Heart right ventricle (tissue), 16 donors: ENCODE measurements at places on chromosomes 6 and 20. TPM values are rescaled to one million over a fixed set of nuclear protein-coding genes. Genes with fewer than 3 reads are reported as not detected.

DNA sequence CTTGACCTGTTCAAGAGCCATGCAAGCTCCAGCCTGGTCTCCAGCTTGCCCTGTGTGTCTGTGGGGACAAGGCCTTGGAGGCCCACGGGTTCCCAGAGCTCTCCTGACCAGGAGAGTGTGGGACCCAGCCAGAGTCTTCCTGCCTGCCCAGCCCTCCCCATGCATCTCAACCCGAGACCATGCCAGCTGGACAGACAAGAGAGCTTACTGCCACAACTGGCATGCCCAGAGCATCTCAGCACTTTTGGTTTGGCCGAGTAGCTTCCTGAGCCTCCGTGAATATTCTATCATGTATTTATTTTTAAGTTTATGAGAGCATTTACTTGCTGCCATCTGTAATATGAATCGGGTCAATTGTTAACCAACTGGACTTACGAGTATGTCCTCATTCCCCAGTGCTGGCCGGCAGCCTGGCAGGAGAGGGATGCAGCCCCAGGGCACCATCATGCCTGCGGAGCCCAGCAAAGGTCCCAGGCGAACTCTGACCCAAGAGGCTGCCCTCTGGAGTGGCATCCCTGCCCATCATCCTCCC is 14.9 kb downstream of the IP6K3 start:
- H3K36me3 ChIP-seq, result no peaks in the 10 kb centered on the region
- H3K27ac ChIP-seq, result peak overlapping the region; percentile 94
- DNase-seq, result peak; percentile 41
- H3K27me3 ChIP-seq, result no peaks in the 10 kb centered on the region
- no peak overlapping the region for H3K4me3 ChIP-seq

DNA sequence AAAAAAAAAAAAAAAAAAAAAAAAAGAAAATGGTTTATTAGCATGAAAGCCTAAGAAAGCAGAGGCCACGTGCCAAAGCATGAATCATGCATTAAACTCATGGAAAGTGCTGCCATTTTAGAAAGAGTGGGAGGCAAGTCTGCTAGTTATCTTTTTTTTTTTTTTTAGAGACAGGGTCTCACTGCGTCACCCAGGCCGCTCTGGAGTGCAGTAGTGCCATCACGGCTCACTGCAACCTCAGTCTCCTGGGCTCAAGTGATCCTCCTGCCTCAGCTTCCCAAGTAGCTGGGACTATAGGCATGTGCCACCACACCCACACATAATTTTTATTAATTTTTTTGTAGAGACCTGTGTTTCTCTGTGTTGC is 5.2 kb downstream of the VWA7 start:
- no peak overlapping the region for H3K4me3 ChIP-seq
- H3K4me1 ChIP-seq, result peaks cover 12% of the 10 kb centered on the region
- no peaks in the 10 kb centered on the region for H3K36me3 ChIP-seq
- DNase-seq, result no peak
- H3K27me3 ChIP-seq, result no peaks in the 10 kb centered on the region

- no peak for DNase-seq
- no peaks in the 10 kb centered on the region for H3K27me3 ChIP-seq
- H3K36me3 ChIP-seq, result no peaks in the 10 kb centered on the region
- no peak overlapping the region for H3K4me3 ChIP-seq
- no peaks in the 10 kb centered on the region for H3K4me1 ChIP-seq
Measured at GRCh38 chr6:2715737-2716136, 35.0 kb downstream of the MYLK4 start.

- DNase-seq, result no peak
- no peak overlapping the region for H3K27ac ChIP-seq
- no peaks in the 10 kb centered on the region for H3K27me3 ChIP-seq
- no peaks in the 10 kb centered on the region for H3K36me3 ChIP-seq
- H3K4me3 ChIP-seq, result no peak overlapping the region
- H3K4me1 ChIP-seq, result no peaks in the 10 kb centered on the region
Measured at GRCh38 chr6:79277109-79277508, 42.6 kb upstream of the HMGN3 start.

GRCh38 chr20:39862470-39862891 is 826.6 kb downstream of the MAFB start:
- no peak overlapping the region for H3K4me3 ChIP-seq
- H3K36me3 ChIP-seq, result no peaks in the 10 kb centered on the region
- no peaks in the 10 kb centered on the region for H3K4me1 ChIP-seq
- no peak overlapping the region for H3K27ac ChIP-seq
- no peaks in the 10 kb centered on the region for H3K27me3 ChIP-seq
- no peak for DNase-seq

GRCh38 chr20:62014488-62014775 is 51.2 kb downstream of the TAF4 start:
- no peaks in the 10 kb centered on the region for H3K27me3 ChIP-seq
- no peak overlapping the region for H3K4me3 ChIP-seq
- DNase-seq, result no peak

DNA sequence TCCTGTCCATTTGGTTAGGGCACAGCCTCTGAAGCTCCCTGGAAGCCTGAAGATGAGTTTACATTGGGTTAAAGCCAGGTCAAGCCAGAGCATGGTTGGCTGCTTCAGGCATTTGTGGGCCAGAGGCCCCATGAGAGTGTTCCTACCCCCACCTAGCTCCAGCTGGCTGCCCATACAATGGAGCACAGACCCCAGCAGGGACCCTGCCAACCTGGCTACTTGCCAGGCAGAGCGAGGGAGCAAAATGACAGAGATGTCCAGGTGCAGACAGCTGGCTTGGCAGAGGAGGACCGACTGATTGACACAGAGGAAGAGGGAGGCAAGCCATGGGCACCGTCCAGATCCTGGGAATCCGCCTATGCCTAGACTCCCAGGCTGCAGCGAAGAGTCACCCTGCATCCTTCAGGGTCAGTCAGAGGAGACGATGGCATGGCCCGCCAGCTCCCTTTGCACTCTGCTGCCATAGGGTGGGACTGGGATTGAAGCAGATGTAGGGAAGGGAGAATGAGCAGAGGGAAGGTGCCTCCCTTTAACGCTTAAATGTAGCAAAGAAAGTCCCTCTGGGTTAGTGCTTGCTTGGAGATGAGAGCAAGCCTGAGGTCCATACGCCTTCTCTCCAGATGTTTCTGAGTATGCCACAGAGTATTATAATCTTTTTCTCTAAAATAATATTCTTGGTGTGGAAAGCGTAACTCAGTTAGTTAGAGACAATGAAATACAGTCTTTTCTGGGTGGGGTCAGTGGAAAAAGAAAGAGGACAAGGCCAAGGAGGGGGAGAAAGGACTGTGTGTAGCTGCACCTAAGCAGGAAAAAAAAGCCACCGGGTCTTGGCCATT is 77.6 kb upstream of the FYN start:
- no peaks in the 10 kb centered on the region for H3K4me1 ChIP-seq
- DNase-seq, result peak; percentile 20
- H3K36me3 ChIP-seq, result no peaks in the 10 kb centered on the region
- no peaks in the 10 kb centered on the region for H3K27me3 ChIP-seq
- H3K27ac ChIP-seq, result peak overlapping the region; percentile 10

DNA sequence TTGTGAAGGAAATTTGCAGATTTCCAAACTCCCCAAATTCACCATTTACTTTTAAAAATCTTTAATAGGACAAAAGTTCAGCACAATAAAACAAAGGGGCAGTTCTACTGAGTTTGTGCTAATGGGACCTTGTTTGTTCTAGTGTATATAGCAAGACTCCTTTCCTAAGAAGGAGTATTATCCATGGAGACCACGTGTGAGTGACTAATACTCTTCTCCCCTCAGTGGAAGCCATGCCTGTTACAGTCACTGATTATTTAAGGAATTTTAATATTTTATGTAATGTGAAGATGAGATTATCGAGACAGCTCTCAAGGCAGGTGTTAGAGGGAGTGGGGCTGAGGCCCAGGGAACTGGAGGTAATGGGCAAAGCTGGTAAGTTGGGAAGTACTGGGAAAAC is 16.4 kb upstream of the QKI start:
- H3K4me3 ChIP-seq, result no peak overlapping the region
- no peaks in the 10 kb centered on the region for H3K36me3 ChIP-seq
- H3K27ac ChIP-seq, result no peak overlapping the region
- no peak for DNase-seq
- H3K27me3 ChIP-seq, result no peaks in the 10 kb centered on the region
- H3K4me1 ChIP-seq, result peaks cover 19% of the 10 kb centered on the region

GRCh38 chr6:120303527-120303926 is 954.0 kb upstream of the MAN1A1 start:
- no peaks in the 10 kb centered on the region for H3K27me3 ChIP-seq
- no peak for DNase-seq
- no peaks in the 10 kb centered on the region for H3K4me1 ChIP-seq
- no peaks in the 10 kb centered on the region for H3K36me3 ChIP-seq

DNA sequence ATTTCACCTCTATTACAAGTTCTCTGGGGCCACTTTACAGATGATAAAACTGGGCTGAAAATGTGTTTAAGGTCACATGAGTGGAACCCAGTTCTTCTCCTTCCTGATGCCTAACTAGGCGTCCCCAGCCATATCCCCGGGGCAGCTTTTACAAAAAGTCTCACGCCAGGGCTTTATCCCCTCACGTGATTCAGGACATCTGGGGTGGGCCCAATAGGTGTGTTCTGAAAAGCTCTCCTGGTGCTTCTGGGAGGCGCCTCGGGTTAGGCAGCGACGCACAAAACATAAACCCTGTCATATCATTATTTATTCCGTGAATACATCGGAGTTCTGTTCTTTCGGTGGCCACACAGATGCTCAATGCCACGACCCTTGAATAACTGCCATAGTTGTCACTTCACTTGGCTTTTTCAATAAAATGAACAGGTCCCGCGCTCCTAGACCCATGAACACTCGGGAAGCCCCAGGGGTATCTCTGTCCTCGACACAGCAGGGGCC is 32.1 kb downstream of the SF3B5 start:
- no peak for DNase-seq
- H3K27me3 ChIP-seq, result peaks cover 22% of the 10 kb centered on the region
- peaks cover 23% of the 10 kb centered on the region for H3K4me1 ChIP-seq
- no peak overlapping the region for H3K27ac ChIP-seq

DNA sequence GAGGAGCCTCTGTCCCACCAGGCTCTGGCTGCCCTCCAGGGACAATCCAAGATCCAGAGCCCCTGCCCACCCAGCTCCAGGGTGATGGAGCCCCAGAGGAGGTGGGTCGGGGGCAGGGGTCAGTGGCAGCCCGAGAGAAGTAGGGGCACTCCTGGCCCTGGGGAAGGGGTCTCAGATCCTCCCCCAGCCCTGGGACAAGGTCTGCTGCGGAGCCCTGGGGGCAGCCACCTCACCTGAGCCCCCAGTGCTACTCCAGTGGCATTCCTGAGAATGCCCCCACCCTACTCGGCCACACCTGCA is 2.7 kb upstream of the LAMA5 start:
- no peak overlapping the region for H3K4me3 ChIP-seq
- H3K36me3 ChIP-seq, result no peaks in the 10 kb centered on the region
- H3K27ac ChIP-seq, result peak overlapping the region; percentile 21
- DNase-seq, result no peak

DNA sequence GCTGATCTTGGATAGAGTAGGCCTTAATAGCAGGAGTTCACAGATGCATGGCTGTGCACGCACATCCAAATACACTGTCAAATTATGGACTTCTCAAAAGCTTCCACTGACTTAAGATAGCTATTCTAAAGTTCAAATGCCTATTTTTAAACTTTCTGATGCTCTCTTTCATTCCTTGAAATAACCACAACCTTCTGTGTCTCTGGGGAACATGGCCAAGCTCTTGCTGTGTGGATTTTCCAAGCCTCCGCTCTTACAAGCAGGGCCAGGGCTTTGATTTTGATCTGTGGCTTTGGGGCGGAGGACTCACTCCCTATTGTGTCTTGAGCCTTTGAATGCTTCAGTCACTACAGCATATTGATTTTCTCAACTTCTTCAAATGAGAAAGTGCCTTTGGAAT is 35.7 kb upstream of the SNRPB2 start:
- no peaks in the 10 kb centered on the region for H3K27me3 ChIP-seq
- H3K27ac ChIP-seq, result no peak overlapping the region
- no peaks in the 10 kb centered on the region for H3K36me3 ChIP-seq
- H3K4me1 ChIP-seq, result no peaks in the 10 kb centered on the region
- DNase-seq, result no peak

- no peaks in the 10 kb centered on the region for H3K27me3 ChIP-seq
- no peaks in the 10 kb centered on the region for H3K4me1 ChIP-seq
- DNase-seq, result no peak
Measured at GRCh38 chr20:12023194-12023795, 105.6 kb downstream of the BTBD3 start.

DNA sequence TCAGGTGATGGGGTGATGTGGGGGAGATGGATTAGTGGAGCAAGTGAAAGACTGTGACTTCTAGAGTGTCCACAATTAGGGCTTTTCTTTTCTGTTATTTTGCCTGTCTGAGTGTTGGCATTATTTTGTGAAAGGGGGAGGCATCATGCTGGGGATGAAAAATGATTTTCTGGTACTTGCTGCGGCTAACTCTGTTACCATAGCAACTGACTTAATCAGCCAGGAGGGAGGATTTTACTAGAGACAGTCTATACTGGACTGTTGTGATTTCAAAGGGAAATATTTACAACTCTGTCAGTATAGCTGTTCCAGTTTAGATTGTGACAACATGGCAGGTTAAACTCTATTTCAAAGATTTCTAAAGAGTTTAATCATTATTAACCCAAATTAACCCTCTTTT is 30.4 kb upstream of the MRAP2 start:
- no peaks in the 10 kb centered on the region for H3K4me1 ChIP-seq
- DNase-seq, result no peak
- H3K27me3 ChIP-seq, result peaks cover 8% of the 10 kb centered on the region
- H3K27ac ChIP-seq, result no peak overlapping the region
- no peaks in the 10 kb centered on the region for H3K36me3 ChIP-seq
- no peak overlapping the region for H3K4me3 ChIP-seq

DNA sequence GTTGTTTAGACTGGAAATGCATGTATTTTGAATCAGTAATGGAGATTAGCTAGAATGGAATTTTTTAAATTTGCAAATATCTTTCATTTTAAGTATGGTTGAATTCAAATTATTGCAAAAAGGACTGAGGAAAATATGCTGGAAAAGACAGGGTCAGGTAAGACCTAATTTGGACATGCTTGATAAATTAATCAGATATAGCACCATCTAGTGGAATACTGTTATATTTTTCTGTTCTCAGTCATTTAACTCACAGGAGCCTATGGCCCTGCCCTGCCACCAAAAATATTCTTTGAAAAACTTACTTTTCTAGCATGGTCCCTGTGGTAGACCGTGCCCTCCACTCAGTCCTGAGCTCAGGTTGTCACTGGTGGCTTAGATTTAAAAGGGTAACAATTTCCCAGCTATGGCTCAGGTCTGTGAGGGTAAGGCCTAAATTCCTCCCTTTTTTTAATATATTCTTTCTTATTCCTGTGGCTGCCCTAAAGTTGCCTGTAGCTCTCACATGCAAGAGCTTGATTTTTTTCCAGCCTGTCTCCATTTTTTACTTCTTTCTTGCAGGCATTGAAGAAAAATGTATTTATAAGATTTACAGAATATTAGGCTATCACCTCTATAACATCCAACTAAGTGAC is 25.3 kb upstream of the KIAA1586 start:
- no peaks in the 10 kb centered on the region for H3K27me3 ChIP-seq
- DNase-seq, result no peak
- no peaks in the 10 kb centered on the region for H3K36me3 ChIP-seq

FITM2 gene
- 140 TPM for total RNA-seq

PPP1R16B gene
- 6.2 TPM for total RNA-seq

DLK2 gene
- total RNA-seq, result 3.7 TPM

IPCEF1 gene
- 0.83 TPM for total RNA-seq

APCDD1L gene
- total RNA-seq, result 1.3 TPM

GRM1 gene
- total RNA-seq, result 5.6 TPM
